Left lung (tissue), 14 donors: ENCODE measurements at places on chromosomes 3 and 15. TPM values are rescaled to one million over a fixed set of nuclear protein-coding genes. Genes with fewer than 3 reads are reported as not detected.

DNA sequence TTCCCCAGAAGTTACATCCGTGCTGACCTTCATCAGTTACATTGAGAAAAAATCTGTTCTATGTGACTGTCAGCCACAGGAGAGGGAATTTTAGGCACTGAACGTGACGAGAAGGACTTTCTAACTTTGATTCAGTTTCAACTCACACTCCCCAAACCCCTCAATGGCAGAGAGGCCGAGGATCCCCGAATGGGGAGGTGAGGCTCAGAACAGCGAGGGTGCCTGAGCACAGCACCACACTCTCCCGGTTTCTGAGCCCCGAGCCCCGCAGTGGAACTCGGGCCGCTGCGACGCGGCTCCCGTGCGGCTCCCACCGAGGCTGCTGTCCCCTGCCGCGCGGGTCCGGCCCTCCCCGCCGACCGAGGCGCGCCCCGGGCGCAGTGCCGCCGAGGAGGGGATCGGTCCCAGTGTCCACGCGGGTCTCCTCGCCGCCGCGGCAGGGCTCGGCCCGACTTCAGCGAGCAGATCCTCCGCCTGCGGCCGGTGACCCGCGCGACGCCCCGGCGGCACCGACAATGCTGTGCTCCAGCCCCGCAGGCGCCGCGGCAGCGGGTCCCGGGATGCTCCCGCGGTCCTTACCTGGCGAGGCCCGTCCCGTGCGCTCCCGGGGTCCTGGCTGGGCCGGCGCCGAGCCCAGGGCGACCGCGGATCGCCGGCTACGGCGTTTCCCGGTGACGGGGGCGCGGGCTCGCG lies 439 bp downstream of the CTXND1 start:
- DNase-seq: no peak

DNA sequence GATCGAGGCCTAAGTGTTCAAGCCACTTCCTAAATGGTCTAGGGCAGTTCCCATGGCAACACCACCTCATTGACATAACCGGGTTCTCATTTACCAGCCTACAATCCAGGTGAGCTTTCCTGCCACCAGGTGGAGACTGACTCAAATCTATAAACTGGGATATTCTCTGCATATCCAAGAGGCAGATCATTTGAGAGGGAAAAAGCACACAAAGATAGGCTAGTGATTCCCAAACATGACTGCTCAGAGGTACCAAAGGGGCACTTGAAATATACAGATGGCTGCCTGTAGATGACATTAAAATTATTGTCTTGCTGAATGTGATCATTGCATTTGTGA lies 141.3 kb upstream of the PROK2 start:
- peak; percentile 54 for DNase-seq

DNA sequence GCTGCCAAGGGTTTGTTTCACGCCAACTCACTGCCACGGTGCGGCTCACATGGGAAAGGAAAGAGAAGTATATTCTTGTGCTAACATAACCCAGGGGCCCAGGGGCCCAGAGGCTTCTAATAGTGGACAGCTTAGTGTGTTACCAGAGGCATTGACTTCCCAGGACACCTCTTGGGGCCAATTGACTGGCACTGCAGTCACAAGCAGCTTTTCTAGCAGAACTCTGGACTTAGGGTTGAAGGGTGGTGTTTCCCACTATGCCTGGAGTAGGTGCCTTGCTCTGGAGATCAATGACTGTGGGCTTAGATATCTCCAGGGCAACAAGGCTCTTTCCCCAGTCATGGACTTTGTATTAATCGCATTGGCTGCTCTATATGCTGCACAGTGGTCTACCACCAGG lies 172.7 kb upstream of the KBTBD8 start:
- no peak for DNase-seq

DNA sequence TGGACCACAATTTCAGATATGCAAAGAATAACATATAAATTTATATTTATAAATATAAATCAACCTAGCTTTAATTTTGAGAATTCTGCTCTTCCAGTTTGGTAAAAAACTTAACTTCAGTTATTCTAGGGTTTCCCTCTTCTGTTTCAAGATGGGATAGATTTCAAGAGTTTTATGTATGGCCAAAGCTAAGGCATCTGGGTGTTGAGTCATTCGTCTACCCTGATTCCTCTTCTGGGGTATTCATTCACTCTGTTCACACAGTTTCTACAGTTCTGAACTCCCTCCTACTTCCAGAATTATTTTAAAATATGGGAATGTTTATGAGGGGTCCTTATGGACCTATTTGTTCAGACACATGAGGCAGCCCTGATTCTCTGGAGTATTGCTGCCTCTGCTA lies 4.2 kb upstream of the FGF7 start:
- no peak for DNase-seq

CILP gene
- 1.9 TPM for polyA plus RNA-seq

NR2E3 gene
- polyA plus RNA-seq: 0.41 TPM

- DNase-seq: no peak
These were observed 4.5 kb upstream of the IQCF5 start for GRCh38 chr3:51879937-51880336.

- no peak for DNase-seq
These were observed 35.6 kb downstream of the IQSEC1 start for GRCh38 chr3:13037458-13038117.

- no peak for DNase-seq
These were observed 8.5 kb downstream of the MESP2 start for GRCh38 chr15:89784686-89784960.

DNA sequence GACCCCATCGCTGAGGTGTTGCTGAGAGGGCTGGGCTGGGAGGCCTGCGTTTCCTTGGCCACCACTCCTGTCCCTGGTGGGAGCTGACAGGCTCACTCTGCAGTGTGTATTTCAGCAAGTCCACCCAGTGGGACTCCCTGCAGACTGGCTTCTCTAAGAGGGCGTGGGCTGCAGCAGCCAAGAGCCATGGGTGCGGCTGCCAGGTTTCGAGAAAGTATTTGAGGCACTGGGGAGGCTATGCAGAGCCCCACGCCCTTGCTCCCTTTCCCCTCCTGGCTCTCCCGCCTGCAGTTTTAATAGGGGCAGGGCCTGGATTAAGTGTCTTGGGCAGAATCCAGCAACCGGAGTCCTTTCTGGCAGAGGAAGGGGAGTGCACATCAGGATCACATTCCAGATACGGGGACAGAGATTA lies 242.1 kb downstream of the THSD4 start:
- DNase-seq: no peak
